ENCODE measurements at places on chromosomes 2 and 18.

GRCh38 chr2:105344704-105345345 lies 7.5 kb downstream of the C2orf49 start:
- no peak for DNase-seq

DNA sequence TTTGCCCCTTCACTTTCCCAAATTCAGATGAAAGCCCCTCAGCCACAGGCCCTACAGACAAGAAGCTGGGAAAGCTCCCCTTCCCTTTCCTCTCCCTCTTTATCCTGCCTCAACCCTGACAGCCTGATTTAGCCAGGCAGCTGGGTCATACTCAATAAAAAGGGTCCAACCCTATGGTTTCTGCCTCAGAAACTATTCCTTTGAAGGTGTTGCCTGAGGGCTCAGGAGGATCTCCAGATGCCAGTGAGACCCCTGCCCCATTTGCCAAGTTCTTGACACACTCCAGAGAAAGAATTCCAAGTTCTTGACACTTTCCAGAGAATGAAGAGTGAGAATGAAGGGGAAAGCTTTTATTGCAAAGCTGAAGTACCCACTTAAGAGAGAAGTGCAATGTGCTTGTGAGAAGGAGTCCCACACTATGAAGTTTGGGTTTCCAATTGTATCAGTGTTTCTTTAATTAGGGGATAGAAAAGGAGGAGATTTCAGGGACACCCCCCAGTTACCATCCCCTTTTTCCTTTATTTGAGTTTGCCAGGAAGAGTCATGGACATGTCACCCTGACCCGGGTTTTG lies 576.2 kb downstream of the METTL4 start:
- no peak for DNase-seq

DNA sequence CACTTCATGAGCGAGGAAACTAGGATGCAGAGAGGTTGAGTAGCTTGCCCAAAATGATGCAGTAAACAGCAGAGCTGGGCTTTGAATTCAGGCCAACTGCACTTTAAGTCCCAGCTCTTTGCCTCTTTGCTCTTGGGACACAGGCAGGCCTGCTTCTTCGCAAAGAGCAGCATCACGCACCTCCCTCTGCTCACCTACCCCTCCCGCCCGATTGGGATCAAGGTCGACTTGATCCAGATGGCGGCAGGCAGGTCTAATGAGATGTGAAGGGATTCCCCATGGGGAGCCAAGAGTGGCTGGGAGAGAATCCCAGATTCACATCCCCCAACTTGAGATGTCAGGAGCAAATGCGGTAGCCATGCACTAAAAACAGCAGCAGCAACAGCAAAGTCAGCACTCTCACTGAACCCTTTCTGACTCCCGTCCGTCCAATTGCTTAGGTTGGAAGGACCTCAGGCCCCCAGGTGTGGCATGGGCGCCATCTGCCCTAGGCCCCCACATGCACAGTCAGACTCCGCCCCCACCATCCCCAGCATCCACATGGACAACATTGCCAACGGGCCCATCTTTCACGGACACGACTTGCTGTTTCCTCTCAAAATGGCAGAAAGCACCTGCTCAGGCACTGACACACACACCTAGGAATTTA lies 84.3 kb upstream of the MAP4K4 start:
- DNase-seq: no peak

- DNase-seq: no peak
Measured at GRCh38 chr2:227219312-227220105, 55.1 kb downstream of the COL4A3 start.

GRCh38 chr2:219406861-219407230 lies 11.3 kb upstream of the DES start:
- DNase-seq: no peak

GRCh38 chr2:25431604-25432003 lies 89.9 kb upstream of the DNMT3A start:
- no peak for DNase-seq

DNA sequence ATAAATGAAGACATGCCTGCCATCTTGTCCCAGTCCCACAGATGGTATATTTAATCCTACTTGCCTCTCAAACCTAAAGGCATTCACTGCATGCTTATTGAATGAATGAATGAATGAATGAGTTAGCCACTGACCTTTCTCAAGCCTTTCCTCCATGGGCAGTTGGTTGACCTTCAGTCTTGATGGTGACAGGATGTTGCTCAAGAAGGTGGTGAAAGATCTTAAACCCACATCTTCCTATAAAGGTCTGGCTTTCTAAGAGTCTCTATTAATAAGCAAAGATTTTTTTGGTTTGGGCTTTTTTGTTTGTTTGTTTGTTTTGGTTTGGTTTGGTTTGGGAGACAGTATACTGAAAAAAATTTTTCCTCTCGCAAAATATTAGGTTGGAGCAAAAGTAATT lies 41.7 kb downstream of the KIAA2012 start:
- no peak for DNase-seq

DNA sequence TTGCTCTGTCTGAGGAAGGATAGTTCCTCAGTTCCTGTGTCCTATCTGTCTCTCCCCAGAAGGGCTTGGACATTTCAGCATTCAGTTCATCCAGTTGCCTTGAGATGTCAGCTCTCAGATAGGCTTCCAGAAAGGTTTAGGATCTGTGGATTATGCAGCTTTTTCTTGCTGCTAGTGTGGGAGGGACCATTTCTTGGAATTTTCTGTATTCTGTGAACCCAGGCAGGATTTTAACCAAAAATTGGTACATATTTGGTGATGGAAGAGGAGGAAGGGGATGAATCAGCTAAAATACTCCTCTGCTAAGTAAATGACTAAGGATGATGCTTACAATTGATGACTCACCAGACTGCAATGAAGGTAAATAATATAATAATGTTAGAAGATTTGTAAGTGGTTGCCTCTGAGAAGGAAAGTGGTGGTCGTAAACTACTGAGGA lies 58.6 kb upstream of the DOCK10 start:
- DNase-seq: no peak

DNA sequence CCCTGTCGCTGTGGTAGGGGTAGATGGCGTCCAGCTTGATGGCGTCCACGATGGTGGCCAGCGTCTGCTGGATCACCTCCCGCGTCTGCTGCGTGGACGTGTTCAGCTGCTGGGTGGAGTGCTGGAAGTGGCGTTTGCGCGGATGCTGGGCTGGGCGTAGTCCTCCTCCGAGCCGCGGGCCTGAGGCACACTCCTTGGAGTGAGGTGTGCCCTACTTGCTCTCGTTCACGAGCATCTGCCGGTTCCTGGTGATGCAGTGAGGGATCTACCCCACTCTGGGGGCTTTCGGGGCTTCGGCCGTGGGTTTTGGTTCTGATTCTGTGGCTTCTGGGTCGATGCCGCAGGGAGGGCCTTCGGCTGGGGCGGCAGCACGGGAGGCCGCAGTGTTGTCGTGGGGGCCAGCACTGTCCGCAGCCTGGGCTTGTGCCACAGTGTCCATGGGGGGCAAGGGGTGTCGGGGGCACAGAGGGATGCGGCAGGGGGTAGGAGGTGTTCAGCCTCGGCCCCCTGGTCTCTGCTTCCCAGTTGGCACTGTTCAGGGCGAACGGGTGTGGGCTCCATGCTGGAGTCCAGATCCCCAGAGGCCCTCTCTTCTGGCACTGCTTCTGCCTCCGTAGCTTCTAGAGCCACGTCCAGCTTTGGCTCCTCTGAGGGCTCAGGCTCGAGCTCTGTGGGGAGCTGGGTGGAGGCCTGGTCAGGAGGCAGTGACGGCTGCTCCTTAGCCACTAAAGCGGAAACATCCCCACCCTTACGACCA lies 890.6 kb upstream of the LRRTM1 start:
- DNase-seq: no peak

DNA sequence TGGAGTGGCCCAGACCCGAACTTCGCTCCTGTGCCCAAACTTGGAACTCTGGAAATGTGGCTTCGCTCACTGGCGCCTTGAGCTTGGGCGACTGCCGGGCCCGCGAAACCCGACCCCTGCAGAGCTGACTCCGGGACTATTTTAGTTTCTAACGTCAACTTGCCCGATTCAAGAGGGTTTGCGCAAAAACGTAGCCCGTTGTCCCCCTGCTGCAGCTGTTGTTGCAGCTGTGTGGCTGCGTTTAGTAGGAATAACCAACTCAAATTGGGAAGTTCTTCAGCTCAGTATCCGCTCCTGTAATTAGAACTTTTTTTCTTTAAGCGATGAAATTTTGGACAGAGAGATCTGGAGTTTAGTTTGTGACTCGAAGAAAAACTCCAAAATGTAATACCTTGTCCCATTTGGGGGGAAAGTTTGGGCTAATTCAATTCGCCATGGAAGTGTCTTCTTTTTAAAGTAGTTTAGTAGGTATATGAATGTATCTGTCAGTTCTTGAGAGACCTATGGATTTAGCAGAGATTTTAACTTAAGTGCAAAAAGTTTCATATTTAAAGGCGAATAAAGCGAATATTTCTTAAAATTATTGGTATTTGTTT lies 559 bp downstream of the MYL12A start:
- no peak for DNase-seq

- no peak for DNase-seq
Measured at GRCh38 chr2:75524276-75524911, 36.3 kb downstream of the EVA1A start.

- no peak for DNase-seq
Measured at GRCh38 chr2:143726151-143726845, 597.1 kb downstream of the ARHGAP15 start.

- DNase-seq: no peak
Measured at GRCh38 chr2:44817256-44817655, 124.2 kb upstream of the SIX3 start.

- DNase-seq: no peak
Measured at GRCh38 chr2:4628998-4629501, 925.7 kb downstream of the DCDC2C start.

DNA sequence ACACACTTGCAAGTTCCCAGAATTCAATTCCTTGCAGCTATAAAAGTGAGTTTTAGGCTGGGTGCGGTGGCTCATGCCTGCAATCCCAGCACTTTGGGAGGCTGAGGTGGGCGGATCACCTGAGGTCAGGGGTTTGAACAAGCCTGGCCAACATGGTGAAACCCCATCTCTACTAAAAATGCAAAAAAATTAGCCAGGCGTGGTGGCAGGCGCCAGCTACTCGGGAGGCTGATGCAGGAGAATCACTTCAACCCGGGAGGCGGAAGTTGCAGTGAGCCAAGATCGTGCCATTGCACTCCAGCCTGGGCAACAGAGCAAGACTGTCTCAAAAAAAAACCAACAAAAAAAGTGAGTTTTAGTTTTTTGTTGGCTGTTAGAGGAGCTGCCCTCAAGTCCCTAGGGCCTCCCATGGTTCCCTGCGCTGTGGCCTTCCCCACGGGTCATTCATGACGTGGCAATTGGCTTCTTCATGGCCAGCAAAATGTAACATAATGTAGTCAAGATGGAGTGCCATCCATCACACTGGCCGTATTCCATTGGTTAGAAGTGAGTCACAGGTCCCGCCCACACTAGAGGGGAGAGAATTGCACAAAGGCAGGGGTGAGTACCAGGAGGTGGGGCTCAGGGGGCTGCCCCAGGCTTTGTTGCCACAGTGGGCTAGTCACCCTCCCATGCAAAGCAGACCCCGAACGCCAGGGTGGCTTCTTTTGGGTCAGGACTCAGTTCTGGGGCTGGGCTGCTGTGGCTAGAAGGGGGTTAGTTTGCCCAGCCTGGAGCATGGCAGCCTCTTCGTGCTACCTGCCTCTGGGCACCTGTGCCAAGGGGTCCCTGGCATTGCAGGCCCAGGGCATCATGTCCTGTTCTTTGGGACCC lies 37.7 kb upstream of the INHBB start:
- peak; percentile 16 for DNase-seq

GRCh38 chr2:169579044-169579443 lies 5.1 kb upstream of the PPIG start:
- no peak for DNase-seq

DNA sequence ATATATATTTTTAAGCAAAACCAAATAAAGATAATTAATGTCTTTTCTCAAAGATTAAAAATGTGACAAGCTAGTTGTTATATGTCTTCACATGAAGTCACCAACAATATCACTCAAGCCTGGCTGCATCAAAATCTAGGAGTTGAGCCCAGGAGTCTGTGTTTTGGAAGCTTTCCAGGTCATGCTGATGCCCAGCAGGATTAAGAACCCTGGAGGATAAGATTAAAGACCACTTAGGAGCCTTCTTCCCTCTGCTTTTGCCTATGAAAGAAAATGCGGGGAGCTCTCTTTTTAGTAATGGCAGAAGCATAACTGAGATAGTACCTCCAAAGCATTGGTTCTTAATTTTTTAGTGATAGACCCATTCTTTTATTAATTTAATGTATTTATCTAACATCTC lies 157.4 kb downstream of the ASXL3 start:
- DNase-seq: no peak

DNA sequence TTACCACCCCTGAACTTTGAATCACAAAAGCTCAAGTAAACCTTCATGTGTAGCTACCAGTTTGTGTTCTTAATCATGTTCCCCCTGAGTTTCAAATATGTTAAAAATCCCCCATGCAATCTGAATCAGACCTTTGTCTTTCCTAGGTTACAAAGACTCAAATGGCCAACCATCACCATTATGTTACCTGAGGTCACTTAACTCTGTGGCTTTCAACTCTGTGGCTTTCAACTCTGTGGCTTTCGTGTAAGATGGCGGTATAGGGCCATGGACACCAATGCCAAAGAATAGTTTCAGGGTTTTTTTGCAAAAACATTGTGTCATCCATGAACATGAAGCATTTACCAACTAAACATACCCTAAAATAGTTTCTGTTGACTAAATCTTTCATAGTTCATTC lies 6.7 kb downstream of the ERMN start:
- DNase-seq: no peak

DNA sequence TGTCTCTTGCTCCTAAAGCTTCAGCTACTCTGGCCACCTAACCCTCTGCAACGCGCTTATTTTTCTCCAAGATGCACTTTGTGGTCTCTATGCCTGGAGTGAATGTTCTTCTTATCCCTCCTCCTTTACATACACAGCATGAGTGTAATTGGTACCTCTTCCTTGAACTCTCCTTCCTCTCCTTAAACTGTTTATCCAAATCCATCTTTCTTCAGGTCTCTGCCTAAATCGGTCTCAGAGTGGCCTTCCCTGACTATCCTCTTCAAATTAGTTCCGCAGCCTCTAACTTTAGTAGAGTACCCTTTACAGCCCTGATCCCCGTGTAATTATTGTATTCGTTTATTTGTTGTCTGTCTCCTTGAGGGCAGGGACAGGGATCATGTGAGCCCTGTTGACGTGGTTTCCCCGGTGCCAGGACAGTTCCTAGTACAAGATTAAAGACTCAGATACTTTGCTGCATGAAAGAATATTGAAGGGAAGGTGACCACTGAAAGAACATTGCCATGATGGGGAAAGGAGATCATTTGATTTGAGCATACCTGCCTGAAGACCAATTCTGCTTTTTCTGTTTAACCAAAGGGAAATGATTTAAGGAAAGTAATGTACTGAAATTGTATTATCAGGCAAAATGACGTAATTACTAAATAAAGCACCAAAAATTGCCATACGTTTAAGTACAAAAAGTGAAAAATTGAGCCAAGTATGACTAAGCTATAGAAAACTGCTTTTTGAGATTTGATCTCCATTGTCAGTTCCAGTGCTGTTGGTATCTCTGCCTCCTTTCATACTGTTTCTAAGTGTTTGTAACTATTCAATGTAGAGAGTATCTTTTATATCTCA lies 1.2 kb downstream of the CNOT9 start:
- peak; percentile 12 for DNase-seq

GRCh38 chr2:69582582-69583176 lies 60.9 kb downstream of the AAK1 start:
- no peak for DNase-seq

GRCh38 chr2:65396348-65397026 lies 35.9 kb downstream of the SPRED2 start:
- DNase-seq: no peak

- DNase-seq: no peak
Measured at GRCh38 chr2:121519732-121520640, 10.7 kb upstream of the RNU4ATAC start.

- DNase-seq: no peak
Measured at GRCh38 chr2:128304715-128305554, 13.7 kb downstream of the HS6ST1 start.

Measured in stimulated activated CD4-positive, alpha-beta T cell treated with anti-CD3 and anti-CD28 coated beads, Interleukin-15, amount 100 ng/mL, for 24 hours (primary cell).